ENCODE measurements at places on chromosomes 4 and X. TPM values are rescaled to one million over a fixed set of nuclear protein-coding genes. Genes with fewer than 3 reads are reported as not detected.

KIT gene
- total RNA-seq: 1.6 TPM

DNA sequence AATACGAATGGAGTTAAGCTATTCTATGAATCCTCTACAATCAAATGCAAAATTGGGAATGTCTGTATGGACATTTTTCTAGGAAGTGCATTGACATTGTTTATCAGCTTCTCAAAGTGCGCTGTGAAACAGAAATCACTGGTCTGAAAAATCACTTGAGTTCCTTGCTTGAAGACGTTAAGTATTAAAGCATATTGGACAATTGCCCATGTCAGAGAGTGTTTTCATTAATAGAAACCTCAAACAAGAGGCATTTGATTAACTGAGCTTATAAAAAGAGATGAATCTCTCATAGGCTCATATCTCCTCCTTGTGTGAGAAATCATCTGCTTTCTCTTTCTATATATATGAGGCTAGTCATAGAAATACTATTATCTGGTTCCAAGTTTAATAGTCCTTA lies 692.1 kb upstream of the POU3F4 start:
- DNase-seq: no peak

GRCh38 chr4:41878170-41878969 lies 56.9 kb upstream of the TMEM33 start:
- no peak for DNase-seq

DNA sequence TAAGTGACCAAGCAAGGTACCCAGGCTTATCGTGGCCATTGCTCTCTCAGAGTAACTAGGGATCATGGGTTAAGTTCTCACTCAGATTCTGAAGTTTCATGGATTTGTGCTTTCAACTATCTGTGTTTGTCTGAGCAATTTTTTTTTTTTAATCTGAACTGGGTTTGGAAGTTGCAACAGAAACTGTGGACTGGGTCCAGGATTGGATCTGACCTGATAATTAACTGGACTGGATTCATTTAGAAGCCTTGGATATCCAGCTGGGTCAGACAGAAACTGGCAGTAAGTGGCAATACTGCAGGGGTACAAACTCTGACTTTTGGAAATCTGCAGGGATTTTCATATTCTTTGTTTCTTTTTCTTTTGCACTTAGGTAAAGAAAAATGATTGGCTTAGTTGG lies 38.7 kb upstream of the FGF2 start:
- no peak for DNase-seq

GRCh38 chr4:22959483-22959882 lies 266.7 kb downstream of the GBA3 start:
- no peak for DNase-seq

GRCh38 chr4:18051281-18051680 lies 29.7 kb upstream of the LCORL start:
- DNase-seq: no peak

DNA sequence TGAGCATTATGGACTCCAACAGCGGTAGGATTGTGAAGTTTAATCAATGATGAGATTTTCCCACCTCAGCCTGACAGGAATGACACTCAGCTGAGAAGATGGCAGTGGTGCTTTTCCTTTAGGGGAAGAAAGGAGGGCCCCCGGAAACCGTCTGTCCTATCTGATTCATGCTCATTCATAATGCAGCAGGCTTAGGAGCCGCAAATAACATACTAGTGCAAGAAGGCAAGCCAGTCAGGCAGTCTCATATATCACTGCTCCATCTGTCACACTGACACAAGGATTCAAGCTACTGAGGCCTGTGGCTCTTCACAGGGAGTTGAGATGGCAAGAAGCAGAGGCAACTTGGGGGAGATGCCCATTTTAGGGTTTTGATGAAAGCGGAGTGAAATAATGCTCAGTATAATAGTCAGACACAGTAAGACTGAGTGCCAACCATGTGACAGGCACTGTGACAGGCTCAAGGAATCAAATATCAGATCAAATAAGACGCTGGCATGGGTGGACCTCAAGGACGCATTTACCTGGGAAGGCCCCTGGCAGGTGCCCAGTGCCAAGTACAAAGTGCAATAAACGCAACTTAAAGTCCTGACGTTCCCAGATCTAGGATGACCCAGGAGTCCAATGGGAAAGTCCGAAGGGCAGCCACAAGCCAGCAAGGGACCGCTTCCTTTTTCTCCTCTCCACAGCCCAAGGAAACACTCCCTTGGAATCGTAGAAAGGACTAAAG lies 63.4 kb downstream of the FHDC1 start:
- no peak for DNase-seq

- no peak for DNase-seq
Observed at GRCh38 chr4:83212041-83212851, 72.4 kb downstream of the COQ2 start.

- DNase-seq: no peak
Observed at GRCh38 chr4:170037481-170037880, 11.3 kb upstream of the MFAP3L start.

FGFBP2 gene
- total RNA-seq: 2.0 TPM

GC gene
- 0.24 TPM for total RNA-seq

DNA sequence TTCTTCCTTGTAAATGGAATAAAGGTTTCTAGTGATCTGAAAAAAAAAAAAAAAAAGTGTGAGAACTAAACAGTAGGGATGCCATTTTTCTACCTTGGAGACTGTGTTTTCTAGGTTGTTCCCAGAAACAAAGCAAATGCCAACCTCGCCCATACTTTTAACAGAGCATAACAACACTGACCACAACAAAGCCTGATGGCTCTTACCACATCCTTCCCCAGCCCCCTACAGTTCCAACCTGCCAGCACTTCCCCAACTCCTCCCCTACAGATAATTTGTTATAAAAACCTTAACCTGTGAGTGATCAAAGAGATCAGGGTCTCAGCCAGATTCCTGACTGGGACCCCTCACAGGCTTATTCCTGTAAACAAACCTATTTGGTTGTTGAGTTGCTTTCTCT lies 940.0 kb downstream of the SH3BGRL start:
- DNase-seq: no peak

GRCh38 chr4:35912174-35912573 lies 332.1 kb downstream of the ARAP2 start:
- no peak for DNase-seq

DNA sequence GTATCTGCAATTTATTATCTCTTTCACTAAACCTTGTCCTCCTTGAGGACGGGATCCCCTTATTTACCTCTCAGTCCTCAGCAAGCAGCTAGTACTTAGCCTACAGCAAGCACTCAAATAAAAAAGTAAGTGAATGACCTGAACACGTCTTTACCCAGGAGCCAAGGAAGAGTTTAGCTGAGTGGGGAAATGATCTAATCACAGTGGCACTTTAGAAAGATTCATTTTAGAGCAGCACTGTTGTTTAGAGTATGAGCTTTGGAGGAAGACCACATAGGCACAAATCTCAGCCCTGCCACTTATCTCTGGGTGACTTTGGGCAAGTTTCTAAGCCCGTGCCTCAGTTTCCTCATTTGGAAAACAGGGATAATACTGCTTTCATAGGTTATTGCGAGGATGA lies 2.7 kb downstream of the FAM120C start:
- DNase-seq: no peak

DNA sequence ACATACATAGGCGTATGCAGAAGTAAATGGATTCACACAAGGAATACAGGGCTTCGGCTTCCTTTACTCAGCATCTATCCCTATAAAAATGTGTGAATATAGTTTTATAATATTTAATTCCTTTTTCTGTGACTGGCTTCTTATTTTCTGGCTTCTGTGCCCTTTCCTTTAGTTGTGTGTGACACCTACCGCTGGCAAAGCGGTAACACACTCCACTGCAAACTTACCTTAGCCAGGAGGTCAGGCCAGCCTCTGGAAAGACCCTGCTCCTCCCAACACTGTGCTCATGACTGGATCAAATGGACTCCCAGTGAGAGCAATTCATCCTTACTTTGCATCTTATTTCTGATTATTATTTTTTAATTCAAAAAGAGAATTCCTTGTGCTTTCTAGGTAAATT lies 244.2 kb downstream of the ANK2 start:
- no peak for DNase-seq

- no peak for DNase-seq
Observed at GRCh38 chr4:35520059-35520458, 724.3 kb downstream of the ARAP2 start.

DNA sequence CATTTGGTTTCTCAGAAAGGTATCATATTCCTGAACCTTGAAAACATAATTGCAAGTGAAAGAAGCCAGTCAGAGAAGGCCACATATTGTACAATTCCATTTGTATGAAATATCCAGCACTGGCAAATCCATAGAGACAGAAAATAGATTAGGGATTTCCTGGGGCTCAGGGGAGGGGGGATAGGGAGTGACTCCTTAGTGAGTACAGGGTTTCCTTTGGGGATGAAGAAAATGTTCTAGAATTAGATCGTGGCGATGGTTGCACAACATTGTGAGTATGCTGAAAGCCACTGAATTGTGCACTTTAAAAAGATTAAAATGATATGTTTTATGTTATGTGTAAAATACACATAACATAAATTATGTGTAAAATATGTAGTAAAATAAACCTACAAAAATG lies 10.3 kb downstream of the XPNPEP2 start:
- DNase-seq: no peak

GRCh38 chr4:83552083-83552482 lies 16.2 kb downstream of the GPAT3 start:
- DNase-seq: no peak

GRCh38 chrX:637660-638481 lies 7.3 kb downstream of the SHOX start:
- no peak for DNase-seq

GRCh38 chr4:138588501-138588900 lies 346.4 kb upstream of the SLC7A11 start:
- no peak for DNase-seq

- no peak for DNase-seq
Observed at GRCh38 chrX:68534691-68535090, 35.8 kb downstream of the YIPF6 start.

DNA sequence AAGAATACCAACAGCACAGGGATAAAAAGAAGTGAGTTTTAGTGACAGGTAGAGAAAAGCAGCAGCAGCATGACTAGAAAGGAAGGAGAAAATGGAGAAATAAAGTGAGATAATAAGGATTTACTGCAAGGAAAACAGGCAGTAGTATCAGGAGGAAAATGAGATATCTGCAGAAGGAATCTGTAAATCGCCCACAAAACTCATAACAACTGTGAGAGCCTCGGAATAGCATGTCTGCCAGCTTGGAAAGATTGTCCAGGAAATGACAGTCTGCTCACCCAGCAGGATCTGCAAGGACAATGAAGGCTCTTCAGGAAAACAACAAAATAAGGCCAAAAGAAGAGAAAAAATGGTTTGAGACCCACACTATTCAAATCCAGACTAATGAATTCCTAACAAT lies 47.4 kb downstream of the CXXC4 start:
- DNase-seq: no peak

UGT2B11 gene
- not detected for total RNA-seq

GRCh38 chrX:123581586-123581985 lies 151.3 kb downstream of the THOC2 start:
- DNase-seq: no peak

GRCh38 chr4:28176942-28177341 lies 1316.3 kb downstream of the STIM2 start:
- no peak for DNase-seq

CT45A1 gene
- total RNA-seq: not detected

LDB2 gene
- total RNA-seq: 18.5 TPM

JADE3 gene
- 7.8 TPM for total RNA-seq

REELD1 gene
- total RNA-seq: not detected

- no peak for DNase-seq
Observed at GRCh38 chrX:13520936-13521335, 48.5 kb upstream of the EGFL6 start.

DNA sequence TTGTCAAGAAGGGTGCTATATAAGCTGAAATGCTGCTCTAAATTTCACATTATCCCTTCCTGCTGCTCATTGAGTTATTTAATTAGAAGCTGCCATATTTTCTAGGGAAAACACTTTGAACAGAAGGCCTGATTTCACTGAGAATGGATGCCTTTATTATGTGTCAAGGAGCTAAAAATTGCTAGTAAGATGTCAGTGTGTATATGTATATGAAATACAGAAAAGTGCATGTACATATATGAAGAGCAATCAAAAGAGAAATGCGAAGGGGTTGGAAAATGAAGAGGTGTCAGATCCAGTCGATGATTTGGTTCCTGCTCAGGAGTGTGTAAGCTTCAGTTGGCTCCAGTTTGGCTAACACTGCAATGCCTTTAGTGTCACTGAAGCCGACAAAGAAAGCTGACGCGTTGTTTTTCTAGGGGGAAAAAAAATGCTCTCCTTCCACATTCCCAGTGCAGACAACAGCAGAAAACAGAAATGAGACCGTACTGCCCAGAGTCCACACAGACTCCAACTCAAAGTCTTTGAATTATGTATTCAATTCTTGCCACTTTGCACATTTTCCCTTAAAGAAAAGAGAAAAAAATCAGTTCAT lies 154.2 kb downstream of the NHS start:
- DNase-seq: no peak

DNA sequence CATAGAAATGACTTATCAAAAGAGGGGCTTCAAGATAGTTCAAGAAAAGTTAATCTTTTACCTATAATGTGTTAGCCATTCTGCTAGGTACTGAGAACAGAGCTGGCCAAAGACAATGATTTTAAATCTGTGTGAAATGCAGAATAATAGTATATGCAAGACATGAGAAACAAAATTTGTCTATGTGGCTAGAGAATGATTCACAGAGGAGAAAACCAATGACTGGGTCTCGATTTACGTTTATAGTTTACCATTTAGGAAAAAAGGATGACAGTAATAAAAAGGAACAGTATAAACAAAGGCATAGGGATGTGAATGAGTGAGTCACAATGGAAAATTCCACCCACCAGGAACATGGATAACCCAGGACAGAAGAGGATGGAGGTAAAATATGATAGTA lies 31.9 kb downstream of the NPFFR2 start:
- DNase-seq: no peak

DNA sequence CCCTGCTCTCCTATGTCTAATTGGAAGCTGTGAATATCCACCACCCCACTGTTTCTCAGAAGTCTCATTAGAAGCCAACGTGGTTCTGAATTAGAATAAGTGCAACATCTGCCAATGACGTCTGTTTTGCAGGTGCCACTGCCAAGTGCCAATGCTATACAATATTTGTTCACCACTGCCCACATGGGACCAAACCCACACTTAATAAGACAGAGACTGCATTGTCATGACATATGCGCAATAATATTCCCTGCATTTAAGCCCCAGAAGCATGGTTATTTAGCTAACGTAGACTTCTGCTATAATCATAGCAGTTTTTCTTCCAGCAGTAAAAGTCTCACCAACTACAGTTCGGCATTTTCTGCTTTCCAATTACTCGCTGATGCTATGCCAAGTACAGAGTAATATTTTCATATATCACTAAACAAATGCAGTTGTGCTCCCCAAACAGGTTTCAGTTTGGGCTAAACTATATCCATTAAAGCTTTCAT lies 262.5 kb upstream of the PCDH18 start:
- DNase-seq: no peak

Data from Right ventricle myocardium superior (tissue), 1 donor.